ENCODE measurements at places on chromosomes 3 and 15.

DNA sequence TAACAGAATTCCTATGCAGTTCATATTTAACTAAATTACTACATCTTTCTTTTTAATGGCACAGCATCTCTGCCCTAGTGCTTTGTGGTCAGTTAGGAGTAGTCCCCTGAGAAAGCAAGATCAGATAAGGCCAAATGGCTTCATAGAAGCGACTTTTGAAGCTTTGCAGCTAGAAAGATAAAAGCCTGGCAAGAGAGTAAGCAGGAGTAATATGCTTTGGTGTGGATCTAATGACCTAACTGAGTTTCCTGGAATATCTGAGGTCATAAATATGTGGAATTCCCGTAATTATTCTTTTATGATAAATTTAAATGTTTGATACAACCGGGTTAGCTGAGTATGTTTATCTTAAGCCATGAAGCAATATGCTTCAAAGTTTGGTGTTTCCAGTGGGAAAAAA lies 374.9 kb upstream of the LRRC3B start:
- DNase-seq = no peak

DNA sequence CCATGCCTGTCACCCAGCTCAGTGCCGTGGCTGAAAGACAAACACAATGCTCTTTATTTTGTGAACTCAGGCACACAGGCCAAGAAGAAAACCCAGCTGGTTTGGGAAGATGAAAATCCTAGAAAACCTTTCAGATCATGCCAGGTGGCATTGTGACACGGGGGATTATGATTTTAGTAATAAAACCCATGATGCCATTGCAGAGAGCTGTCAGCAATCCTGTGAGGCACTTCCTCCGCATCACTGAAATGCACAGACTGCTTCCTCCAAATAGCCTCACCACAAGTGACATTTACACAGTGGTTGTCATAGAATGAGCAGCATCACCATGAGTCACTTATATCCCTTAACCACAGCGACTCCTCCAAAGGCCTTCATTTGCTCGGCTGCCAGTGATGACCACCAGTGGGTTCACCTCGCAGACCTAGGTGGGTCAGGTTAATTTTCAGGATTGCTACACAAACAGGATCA lies 22.7 kb downstream of the ABHD6 start:
- peak; percentile 35 for DNase-seq

- no peak for DNase-seq
These were observed 11.6 kb downstream of the TRPC1 start for GRCh38 chr3:142735462-142735861.

DNA sequence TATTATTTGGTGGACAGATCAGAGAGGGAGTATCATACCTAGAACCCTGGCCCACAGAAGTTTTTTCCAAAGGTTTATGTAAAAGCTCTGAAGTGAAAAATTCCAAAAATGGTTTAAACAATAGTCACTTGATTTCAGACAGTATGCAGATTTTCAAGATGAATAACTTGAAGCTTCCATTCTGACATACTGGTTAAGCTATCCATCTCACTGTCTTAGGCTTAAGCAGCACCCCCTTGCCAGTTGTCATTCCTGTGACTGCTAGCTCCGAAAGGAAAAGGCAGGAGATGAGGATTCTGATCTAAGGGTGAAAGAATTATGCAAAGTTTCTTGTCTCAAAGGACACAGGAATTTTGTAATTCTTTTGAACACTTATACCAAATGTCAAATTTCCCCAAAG lies 337.5 kb upstream of the THBS1 start:
- no peak for DNase-seq

DNA sequence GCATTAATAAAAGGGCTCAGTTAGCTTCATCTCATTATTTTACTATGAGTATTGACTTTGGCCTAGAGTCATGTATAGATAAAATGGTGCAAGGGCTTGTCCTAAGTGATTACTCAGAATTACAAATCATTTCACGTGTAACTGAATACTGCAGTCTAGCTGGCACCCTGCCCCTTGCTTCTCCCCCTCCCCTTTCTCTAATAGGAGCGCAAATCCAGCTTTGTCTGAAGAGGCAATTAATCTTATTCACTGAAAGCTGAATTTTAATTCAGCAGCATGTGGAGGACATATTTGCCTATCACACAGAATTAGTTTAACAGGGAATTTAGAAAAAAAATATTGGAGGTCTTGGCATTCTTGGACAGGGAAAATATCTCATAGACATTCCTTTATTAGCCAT lies 412.1 kb upstream of the DPH6 start:
- DNase-seq = peak; percentile 1

DNA sequence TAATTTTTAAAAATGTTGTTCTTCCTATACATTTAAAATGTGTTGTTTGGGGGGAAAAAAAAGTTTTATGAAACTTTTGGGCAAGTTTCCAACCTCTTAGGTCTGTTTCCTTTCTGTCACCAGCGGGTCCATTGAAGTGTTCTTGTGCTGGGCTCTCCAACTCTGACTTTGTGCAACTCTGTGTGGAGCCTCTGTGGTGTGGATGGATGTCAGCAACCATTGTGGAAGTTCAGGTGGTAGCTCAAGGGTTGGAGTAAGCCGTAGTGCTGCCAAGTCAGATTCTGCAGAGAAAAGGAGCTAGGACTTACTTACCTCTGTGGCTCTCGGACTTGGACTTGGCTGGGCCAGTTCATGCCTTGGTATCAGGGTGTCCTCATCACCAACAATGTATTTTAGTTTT lies 22.4 kb downstream of the ARID3B start:
- no peak for DNase-seq
